Activated T-helper 17 cell treated with anti-CD3 and anti-CD28 coated beads, Interleukin-2, amount 50 U/mL, for 72 hours (primary cell): ENCODE measurements at places on chromosomes 2 and 18. TPM values are rescaled to one million over a fixed set of nuclear protein-coding genes. Genes with fewer than 3 reads are reported as not detected.

- ATAC-seq = peak; percentile 44
Observed at GRCh38 chr2:196176142-196176738, 4.9 kb upstream of the STK17B start.

DNA sequence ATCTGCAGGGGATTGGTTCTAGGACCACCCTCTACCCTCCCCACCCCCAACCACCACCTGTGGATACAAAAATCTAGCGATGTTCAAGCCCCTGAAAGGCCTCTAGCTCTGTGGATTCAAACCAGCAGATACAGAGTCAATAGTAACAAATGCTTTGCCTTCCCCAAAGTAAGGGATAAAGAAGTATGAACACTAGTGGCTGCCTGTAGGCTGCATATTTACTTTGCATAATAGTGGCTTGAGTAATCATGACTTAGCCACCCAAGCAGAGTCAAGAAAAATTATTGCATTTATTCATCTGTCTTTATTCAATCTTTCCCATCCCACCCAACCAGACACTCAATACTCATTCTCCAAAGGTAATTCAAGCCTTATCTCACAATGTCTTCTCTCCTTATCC is 43.8 kb downstream of the SOCS6 start:
- ATAC-seq = no peak

- ATAC-seq = no peak
Observed at GRCh38 chr2:14752295-14752694, 119.8 kb downstream of the LRATD1 start.

- no peak for ATAC-seq
Observed at GRCh38 chr2:20704886-20705285, 37.9 kb downstream of the GDF7 start.

DNA sequence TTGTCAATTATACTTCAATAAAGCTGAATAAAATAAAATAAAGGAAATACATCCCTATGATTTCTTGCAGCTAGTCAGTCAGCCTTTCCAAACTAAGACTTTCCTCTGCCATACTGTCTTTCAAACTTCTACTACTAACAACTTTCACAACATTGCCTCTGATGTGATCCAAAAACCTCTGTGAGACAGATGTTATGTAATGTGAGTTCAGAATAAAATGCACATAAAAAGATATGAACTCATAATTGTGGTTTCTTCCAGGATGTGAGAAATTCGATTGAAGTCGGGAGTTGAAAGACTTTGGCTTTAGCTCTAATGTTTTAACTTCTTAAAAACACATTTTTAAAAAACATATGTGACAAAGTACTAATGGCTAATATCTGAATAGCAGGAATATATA is 98.7 kb downstream of the PIGN start:
- ATAC-seq = no peak

DNA sequence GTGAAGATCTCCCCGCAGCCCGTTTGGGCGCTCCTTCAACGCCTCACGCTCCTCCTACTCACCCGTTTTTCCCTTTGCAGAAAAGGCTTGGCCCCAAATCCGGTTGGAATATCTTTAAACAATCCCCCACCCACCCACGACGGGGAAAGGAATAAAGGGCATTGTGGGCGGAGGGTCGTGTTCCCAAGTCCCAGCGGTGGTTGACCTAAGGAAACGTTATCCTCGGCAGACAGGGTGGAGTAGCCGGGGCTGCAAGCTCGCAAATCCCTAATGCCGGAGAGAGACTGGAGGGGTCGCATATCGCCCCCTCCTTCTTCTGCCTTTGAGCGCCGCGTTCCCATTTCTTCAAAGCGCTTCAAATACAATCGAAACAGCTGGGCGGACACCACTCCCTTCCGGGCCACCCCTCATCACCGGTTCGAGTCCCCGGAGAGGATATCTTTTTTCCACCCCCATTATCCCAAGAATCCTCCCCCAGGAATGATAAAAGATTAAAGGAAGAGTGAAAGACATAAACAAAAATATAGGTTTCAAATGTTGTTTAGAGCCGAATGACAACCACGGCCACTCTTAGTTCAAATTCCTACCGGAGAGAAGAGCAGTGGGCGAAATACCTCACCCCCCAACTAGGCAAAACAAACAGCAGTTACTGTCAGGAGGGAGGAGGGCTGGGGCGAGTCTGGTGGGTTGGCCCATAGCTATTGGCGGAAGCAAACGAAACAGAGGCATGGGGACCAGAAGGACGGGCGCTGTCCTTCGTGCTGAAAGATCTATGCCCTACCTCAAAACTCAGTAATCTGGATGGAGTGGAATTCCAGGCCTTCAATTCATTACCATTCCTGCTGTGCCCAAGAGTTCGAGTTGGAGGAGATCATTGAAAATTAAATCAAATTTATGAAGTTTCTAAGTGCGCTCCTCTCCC is 2.8 kb upstream of the GAD1 start:
- ATAC-seq = no peak

DNA sequence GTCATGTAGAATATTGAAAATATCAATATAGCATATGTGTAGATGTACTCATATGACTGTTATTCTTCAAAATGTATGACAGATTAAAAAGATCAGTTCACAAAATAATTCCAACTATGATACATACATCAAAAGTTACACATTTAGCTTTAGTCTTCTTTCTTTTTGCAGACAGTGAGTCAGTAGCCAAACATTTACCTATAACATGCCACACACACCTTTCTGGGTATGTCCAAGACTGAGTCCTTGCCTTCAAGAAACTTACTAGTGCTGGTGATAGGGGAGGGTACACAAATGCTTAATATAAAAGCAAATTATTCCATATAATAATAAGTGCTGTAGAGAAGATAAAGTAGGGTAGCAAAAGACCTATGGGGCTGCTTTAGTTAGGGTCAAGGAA is 152.9 kb upstream of the WDSUB1 start:
- ATAC-seq = no peak

DNA sequence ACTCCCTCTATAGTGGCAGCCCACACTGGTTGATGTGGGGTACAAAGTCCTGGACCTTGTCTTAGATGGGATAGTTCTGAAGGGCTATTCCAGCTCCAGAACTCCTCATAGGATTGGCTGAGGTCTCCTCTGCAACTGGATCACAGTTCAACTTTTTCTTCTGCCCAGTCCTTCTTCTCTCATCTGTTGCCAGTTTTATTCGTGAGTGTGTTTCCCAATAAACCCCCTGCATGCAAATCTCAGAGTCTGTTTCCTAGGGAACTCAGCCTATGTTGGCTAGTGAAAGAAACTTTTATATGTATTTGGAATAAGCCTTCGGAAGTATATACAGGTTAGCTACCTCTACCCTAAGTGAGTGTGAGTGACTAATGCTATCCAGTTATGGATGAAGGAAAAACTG is 823.4 kb downstream of the SLC4A3 start:
- no peak for ATAC-seq

DNA sequence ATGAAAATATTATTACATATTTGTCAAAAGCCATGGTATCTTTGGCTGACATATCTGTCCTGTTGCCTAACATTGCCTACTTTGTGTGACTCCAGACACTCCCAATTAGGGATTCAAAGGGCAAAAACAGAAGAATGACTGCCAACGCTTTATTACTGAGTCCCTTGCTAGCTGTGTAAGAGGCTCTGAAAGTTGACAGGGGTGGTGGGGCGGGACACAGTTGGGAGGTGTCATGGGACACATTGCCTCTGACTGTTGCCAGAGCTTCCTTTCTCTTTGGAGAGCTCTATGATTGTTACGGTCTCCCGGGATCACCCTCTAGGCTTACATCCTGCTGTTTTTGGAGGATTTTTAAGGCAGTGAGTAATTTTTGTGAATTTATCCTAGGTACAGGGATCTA is 249.6 kb upstream of the ACVR2A start:
- ATAC-seq = no peak

DNA sequence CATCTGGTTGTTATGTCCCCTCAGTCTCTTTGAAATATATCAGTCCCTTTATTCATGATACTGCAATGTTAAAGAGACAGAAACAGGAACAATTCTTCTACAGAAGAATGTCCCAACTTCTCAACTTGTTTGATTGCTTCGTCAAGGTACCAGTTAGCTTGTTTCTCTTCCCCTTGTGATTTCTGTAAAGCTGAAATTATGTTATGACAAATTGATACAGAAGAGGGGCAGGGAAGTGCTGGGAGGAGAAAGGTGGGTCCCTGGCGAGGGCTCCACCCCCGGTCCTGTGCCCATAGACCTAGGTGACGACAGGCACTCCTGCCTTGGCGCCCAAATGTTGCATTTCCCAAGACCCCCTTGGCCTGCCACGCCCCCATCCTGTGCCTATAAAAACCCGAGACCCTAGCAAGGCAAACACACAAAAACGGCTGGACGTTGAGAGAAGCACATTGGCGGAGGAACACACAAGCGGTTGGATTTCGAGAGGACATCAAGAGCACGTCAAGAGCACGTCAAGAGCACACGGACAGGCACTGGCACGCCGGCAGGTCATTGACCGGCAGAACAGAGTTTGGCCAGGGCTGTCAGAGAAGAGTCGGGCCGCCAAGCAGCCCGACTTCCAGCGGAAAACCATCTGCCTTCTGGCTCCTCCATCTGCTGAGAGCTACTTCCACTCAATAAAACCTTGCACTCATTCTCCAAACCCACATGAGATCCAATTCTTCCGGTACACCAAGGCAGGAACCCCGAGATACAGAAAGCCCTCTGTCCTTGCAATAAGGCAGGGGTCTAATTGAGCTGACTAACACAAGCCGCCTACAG is 11.5 kb upstream of the RTN4 start:
- no peak for ATAC-seq

DNA sequence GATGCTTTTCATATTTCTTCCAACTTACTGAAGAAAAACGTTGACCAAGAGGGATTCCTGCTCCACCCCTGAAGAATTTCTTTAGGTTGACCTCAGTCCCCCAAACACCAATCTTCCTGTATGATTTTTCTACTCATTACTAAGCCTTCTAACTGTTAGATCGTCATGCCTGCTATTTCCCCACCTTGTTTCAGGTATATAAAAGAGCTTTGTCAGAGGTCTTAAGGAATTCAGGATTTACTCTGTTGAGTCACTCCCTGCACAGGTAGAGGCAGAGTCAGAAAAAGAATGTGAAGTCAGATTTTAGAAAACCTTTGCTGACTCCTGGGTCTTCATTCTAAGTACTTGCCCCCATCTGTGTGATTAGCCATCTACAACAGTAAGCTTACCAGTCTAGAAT is 83.8 kb upstream of the NOSTRIN start:
- ATAC-seq = no peak

DNA sequence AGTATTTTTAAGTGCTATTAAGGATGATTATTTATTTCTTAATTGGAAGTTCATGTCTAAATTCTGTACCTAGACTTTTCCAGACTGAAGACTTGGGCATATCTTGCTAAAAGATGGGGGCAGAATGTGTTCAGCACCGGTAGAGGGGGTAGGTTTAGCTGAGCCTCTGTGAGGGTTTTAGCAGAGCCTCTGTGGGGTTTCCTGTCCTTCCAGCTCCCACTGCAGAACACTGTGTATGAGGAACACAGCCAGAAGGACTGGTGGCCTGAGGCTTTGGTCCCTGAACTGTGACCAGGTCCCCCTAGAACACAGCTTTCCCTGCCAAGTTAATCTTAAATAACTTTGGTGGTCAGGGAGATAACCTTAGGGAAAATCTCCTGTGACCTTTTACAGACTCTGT is 123.4 kb upstream of the EPC2 start:
- ATAC-seq = no peak

- ATAC-seq = no peak
Observed at GRCh38 chr18:74567822-74568221, 29.8 kb upstream of the ZNF407 start.

DNA sequence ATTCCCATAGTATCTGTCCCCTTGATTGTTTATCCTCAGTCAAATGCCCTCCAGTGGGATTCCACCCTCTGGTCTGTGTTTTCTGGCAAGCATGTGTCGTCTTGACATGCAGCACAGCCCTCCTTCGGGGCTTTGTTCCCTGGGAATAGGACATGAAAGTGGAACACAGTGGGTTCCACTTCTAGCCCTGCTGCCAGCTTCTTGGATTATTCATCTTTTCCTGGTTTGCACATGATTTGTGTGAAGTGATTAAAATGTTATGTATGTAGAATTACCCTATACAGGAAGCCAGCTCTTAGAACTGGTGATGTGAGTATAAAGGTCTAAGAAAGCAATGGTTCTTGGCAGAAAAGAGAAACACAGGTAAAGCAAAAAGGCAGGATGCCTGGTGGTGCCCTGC is 142.3 kb downstream of the TANC1 start:
- ATAC-seq = no peak

KCNJ3 gene
- total RNA-seq = not detected

MTLN gene
- 33.0 TPM for total RNA-seq

TPGS2 gene
- total RNA-seq = 53.9 TPM

NCKAP5 gene
- total RNA-seq = not detected

COLEC12 gene
- total RNA-seq = not detected

CYRIA gene
- total RNA-seq = 0.64 TPM
